ENCODE measurements at places on chromosomes 3 and 15. TPM values are rescaled to one million over a fixed set of nuclear protein-coding genes. Genes with fewer than 3 reads are reported as not detected.

Gene ZNF280D
- 27.9 TPM for total RNA-seq

Gene ADAMTSL3
- 0.22 TPM for total RNA-seq

Gene TMOD3
- total RNA-seq, result 43.3 TPM

Gene PLD1
- 16.7 TPM for total RNA-seq

Gene SPINK8
- total RNA-seq, result not detected

Gene MASP1
- total RNA-seq, result 56.8 TPM

Gene XIRP1
- not detected for total RNA-seq

Gene GPR149
- total RNA-seq, result not detected

Gene LOXL1
- total RNA-seq, result 64.3 TPM

Gene MEGF11
- not detected for total RNA-seq

Gene UBAP1L
- 1.3 TPM for total RNA-seq

Gene VEPH1
- total RNA-seq, result 56.1 TPM

Gene AGTR1
- total RNA-seq, result 0.55 TPM

Gene REC114
- total RNA-seq, result not detected

Gene ZNF860
- total RNA-seq, result 0.37 TPM

Gene HTR3E
- not detected for total RNA-seq

Gene C2CD4B
- 0.25 TPM for total RNA-seq

Gene STAC
- total RNA-seq, result 7.7 TPM

Gene CHRNA5
- 5.1 TPM for total RNA-seq

Gene OPA1
- 75.4 TPM for total RNA-seq

Gene GPX1
- total RNA-seq, result 234 TPM

Gene NR2E3
- total RNA-seq, result 0.25 TPM

Gene DPPA2
- total RNA-seq, result not detected

Gene LRIG1
- 37.7 TPM for total RNA-seq

Gene NCBP2
- total RNA-seq, result 67.3 TPM

Gene CFAP44
- 2.1 TPM for total RNA-seq

Gene ADAMTS9
- total RNA-seq, result 2.1 TPM

Gene PRSS50
- total RNA-seq, result 0.12 TPM

Gene RTP1
- not detected for total RNA-seq

Gene EPM2AIP1
- total RNA-seq, result 21.7 TPM

Gene PP2D1
- total RNA-seq, result not detected

Gene USP19
- total RNA-seq, result 56.4 TPM

Gene EPHB3
- 8.5 TPM for total RNA-seq

Gene PLA2G4D
- not detected for total RNA-seq

Gene RPSA
- 1,367 TPM for total RNA-seq

Gene ACSBG1
- 0.25 TPM for total RNA-seq

Gene FETUB
- not detected for total RNA-seq

Gene ZNF609
- total RNA-seq, result 16.0 TPM

Gene VPS8
- total RNA-seq, result 72.8 TPM

Gene PIF1
- total RNA-seq, result 28.8 TPM

Gene NANOGP8
- not detected for total RNA-seq

Gene ADCY5
- total RNA-seq, result 0.22 TPM
